Nucleus accumbens (tissue), 56 donors: ENCODE measurements at places on chromosomes 12 and 14.

DNA sequence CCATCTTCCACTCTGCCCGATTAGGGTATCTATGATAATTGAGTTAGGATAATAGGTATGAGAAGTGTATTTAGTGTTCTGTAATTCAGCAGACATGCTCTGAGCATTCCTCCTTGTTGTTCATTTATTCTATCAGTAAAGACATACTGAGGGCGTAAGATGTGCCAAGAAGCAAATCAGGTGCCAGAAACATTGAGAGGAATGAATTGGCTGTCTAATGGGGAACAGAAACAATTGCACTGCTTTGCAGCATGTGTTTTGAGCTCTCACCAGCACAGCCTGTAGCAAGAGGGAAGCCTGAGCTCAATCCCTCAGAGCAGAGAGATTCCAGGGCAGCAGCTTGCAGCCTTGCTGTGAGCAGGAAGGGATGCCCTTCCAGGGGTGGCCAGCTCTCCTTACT lies 589.3 kb downstream of the BCL11B start:
- no peak for DNase-seq

DNA sequence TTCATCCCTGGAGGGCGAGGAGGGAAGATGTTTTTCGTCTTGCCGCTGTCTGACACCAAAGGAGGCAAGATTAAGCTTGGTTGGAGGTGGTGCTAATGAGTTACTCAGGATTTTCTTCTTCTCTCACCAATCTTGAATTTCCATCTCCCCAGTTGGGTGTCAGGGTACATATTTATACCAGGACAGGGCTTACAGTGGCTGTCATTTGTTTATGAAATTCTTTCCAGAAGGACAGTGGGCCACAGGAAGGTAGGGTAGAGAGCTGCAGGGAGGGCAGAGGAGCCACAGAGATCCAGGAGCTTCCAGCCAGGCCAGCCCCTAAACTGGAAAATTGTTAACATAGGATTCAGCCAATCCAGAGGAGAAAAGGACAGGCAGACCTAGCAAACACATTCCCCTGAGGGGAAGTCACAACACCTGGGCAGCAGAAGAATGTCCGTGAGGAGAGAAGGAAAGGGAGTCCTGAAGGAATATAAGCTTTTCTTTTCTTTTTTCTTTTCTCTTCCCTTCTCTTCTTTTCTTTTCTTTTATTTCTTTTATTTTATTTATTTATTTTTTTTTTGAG lies 40.5 kb downstream of the IRF2BPL start:
- DNase-seq = no peak

DNA sequence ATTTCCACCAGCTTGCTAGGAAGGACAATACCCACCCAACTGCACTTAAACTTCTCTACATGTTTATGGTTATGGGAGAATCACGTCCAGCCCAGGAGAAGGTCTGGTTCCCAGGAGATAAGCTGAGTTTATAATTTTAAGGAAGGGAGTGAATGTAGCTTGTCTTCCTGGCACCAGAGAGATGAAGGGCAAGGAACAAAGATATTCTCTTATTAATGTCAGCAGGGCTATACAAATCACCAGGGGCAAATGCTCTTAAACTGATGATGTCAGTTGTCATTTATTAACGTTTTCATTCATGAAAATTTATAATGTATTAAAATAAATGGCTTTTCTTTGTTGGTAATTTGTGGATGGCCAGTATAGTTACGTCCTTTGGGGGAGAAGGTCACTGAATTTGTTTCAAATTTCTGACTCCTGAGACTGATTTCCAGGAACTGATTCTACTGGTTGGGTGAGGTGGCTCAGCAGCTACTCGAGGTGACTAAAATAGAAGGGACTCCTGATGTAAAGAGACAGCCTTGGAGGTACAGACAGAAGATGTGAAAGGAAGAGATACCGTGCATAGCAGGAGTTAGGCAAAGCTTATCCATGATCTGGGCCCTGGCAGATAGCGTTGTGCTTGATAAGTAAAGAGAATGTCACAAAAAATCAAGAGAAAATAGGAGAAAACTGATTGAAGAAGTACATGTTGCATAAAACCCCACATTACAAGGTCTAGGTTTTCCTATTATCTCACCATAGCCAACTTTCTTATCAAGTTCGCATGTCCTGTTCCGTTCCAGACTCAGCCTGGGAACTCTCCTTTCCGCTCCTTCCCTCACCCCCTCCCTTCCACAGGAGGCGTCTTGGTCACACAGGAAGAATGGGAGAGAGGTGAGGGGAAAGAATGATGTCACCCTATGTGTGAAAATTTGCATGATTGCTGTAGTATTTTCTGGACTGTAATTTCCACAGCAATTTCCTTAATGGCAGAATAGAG lies 367.1 kb upstream of the FAR2 start:
- DNase-seq = no peak

- DNase-seq = no peak
Measured at GRCh38 chr12:34298176-34298970, 276.1 kb downstream of the ALG10 start.

DNA sequence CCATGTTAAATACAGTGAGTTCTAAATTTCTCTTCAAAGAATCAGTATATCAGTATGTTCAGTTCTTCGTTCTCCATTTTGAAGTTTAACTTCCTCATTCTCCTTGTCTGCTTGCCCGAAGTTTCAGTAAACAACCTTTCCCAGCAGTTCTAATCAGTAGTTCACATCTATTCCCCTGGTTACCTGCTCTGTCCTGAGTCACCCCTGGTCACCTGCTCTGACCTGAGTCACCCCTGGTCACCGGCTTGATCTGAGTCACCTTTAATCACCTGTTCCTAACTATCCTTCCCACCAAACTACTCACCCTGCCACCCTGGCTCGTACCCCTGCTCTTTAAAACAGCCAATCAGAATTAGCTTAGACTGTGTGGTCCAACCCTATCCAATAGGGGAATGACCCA lies 9.4 kb upstream of the OR10G3 start:
- DNase-seq = no peak

DNA sequence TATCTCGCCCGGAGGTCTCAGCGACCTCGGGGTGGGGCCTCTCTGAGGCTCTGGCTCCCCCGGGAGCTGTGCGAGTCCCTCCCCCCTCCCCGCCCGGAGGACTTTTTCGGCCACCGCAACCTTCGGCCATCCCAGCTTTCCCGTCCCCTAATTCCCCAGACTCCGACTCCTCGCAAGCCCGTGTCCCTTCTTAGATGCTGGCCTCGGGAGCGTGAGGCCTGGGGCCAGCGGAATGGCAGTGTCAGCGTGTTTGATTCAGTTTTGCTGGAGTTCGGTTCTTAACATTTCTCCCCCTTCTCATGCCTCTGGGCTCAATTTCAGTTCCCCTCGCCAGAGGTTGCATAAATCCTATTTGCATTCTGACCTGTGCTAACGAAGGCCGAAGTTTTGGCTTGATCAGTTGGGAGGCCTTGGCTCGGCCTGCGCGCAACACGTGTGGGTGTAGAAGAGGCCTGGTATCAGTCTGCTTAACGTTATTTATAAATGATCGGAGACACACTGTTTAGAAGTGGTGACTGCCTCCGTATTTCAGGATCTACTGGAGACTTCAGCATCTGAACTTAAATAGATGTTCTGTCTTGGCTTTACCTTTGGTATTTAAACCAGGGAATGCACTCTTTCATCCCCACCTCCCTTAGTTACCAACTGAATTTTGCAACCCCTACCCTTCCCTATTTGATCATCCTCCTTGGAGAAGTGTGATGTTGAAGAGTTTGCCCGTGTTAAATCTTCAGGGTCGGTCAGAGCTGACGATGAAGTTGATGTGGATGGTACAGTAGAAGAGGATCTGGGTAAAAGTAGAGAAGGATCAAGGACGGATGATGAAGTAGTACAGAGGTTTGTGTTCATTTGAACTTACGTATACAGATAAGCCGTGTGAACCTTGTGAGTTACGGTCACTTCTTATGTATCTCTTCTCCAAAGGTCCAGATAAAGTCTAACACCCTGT lies 851 bp downstream of the HSP90B1 start:
- DNase-seq = peak; percentile 2

GRCh38 chr12:89756585-89757398 lies 48.2 kb upstream of the ATP2B1 start:
- DNase-seq = no peak

DNA sequence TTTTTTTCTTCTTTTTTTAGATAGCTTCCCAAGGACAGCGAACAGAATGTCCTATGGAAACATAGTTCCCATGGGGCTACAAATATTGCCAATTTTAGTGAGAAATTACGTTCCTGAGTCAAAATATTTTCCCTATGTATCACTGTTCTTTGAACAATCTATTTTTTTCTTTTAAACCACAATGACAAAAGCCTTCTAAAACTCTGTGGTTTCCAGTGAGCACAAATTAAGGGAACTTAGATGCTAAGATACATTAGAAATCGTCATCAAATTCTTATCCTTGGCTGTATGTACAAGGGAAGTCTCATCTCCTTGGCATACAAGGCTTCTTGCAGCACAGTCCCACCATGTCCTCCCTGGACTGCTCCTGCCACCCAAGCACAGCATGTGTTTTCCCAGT lies 17.9 kb downstream of the CPM start:
- DNase-seq = no peak

DNA sequence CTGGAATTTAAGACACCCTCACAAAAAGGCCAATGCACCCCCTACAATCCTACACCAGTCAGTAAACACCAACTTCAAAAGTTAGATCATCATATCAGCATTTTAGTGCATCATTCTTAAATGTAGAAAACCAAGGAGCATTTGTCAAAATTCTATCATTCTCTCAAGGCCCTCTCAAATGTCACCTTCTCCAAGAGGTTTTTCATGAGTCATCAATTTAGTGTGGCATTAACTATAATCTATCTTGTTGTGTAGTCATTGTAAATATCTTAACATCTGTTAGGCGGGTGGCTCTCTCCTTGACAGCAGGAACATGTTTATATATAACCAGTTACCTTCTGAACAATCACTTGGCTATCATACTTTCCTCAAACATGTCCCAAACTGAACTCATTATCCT lies 62.1 kb upstream of the G2E3 start:
- DNase-seq = no peak

DNA sequence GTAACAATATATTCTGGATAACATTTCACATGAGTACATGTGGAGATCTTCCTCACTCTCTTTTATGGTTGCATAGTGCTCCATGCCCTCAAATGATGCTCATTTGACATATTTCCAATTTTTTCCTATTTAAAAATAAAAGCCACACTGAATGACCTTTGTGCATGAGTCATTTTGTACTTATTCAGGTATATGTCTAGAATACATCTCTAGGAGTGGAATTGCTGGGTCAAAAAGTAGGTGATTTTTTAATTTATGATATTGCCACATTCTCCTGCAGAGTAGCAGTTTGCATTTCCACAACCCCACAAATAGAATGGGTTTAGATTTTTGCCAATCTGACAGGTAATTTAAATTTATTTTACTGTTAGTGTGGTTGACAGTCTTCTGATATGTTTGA lies 104.8 kb downstream of the RPAP3 start:
- DNase-seq = no peak

DNA sequence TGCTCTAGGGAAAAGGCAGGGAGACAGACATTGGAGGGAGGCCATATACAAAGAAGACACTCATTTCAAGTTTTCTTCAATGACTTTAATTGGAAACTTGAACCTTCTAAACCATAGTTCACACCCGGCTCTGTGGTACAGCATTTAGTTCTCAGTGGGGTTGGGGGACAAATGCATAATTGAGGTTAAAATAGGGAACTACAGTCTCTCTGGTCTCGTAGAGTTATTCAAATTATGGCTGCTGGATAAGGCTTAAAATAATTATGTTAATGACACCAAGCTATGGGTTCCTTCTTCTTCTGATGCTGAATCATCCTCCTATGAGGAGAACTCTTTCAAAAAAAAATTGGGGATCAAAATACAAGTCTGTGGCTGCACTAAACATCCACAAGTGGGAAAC lies 3.8 kb upstream of the RPAP3 start:
- DNase-seq = no peak

GRCh38 chr14:52922656-52923055 lies 28.2 kb downstream of the FERMT2 start:
- no peak for DNase-seq

GRCh38 chr14:71693381-71693780 lies 238.8 kb upstream of the RGS6 start:
- no peak for DNase-seq

DNA sequence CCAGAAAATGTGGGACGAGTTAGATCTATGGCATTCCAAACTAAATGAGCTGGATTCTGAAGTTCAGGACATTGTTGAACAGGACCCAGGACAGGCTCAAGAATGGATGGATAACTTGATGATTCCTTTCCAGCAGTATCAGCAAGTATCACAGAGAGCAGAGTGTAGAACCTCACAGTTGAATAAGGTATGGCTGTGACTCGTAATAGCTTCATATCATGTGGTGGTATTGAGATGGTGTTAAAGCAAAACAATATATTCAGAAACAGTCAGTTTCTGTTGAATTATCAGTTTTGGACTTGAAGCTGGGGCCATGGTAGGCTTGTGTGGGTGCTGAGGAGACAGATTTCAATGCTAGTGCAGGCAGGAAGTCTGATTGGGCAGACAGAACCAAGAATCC lies 213.7 kb downstream of the ESR2 start:
- no peak for DNase-seq

- no peak for DNase-seq
Measured at GRCh38 chr12:57006809-57007475, 596 bp upstream of the ZBTB39 start.

- no peak for DNase-seq
Measured at GRCh38 chr14:49982501-49982951, 89.6 kb downstream of the ARF6 start.

- no peak for DNase-seq
Measured at GRCh38 chr14:95360828-95361227, 41.1 kb upstream of the CLMN start.

DNA sequence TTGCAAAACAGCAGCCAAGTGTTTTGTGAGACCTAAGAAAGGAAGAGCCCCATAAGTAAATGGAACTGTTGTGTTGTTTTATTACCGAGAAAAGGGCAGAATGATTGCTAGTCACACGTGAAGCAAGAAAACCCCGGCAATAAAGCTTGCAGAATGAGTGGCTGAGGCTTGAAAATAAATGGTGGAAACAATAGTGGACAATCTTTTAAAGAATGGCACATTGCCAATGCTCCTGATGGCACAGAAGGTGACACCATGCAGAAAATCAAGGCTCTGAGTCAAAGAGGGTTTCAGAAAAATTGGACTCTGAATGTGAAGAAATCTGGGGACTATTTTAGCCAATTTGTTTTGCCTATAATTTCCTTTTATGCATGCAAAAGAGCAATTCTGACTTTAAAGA lies 4.0 kb upstream of the AQP2 start:
- DNase-seq = no peak

DNA sequence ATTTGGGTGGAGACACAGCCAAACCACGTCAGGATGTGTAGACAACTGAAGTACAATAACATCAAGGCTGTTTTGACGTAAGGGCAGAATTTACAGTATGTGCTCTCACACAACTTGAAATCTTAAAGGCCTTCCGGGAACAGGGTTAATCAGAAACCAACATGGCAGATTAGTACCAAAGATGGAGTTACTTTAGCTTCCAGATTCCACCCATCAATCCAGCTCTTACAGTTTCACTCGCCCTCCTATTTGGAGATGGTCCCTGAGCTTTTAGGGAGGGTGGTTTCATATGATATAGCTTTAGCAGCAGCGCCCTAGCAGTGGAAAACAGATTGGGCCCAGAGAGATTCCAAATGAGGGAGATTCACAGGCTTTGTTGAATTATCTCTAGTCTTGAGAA lies 2.0 kb upstream of the XPOT start:
- no peak for DNase-seq
